ENCODE measurements at places on chromosomes 4 and X.

GRCh38 chr4:158322109-158322508 lies 111.8 kb downstream of the TMEM144 start:
- no peak for DNase-seq

GRCh38 chr4:123621072-123621705 lies 224.6 kb downstream of the SPRY1 start:
- no peak for DNase-seq

GRCh38 chrX:114675365-114675764 lies 91.5 kb downstream of the HTR2C start:
- DNase-seq: no peak

GRCh38 chr4:118783887-118784286 lies 52.0 kb downstream of the SEC24D start:
- DNase-seq: no peak

DNA sequence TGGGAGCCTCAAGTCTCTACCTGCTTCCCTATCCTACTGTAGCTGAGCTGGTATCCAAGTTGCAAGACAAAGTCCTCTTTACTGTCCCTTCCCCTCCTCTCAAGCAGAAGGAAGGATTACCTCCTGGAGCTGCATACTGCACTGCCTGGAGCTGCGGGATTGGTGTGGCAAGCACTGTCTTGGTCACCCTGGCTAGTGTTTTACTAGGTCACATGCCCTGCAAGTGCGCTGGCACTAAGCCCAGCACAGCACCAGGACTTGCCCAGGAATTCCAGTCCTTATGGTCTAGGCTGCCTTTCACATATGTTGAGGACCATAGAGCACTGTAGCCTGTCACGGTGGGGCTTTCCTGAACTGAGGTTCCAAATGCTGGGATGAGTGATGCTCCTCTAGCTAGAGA lies 227.3 kb upstream of the ZC4H2 start:
- DNase-seq: no peak

- no peak for DNase-seq
These were observed 176.8 kb downstream of the SCFD2 start for GRCh38 chr4:53189011-53189410.

- DNase-seq: no peak
These were observed 40.9 kb downstream of the SEPTIN11 start for GRCh38 chr4:76990288-76991080.

DNA sequence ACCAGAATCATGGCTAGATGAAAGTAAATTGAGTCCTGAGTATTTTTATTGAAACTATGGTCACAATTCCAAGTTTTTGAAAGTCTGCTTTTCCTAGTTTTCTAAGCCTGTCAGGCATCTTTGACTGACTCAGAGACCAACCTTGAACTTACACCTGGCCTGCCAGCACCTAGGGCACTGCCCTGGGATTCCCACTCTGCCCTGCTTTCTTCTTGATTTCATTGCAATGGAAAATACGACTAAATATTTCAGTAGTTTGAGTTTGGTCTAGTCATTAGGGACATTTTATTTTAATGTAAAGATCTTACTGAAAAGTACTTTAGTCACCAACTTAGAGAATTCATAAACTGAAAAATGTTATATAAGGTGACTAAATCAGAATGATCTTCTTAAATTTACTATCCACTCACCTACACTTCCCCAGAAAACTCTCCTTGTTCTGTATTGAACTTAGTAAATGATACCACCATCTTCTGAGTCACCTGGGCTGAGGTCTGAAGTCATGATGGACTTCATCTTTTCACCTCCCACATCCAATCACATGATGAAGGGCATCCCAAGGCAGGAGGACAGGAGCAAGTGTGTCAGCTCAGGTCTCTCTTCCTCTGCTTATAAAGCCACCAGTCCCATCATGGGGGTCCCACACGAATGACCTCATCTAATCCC lies 11.6 kb upstream of the PYURF start:
- DNase-seq: no peak

DNA sequence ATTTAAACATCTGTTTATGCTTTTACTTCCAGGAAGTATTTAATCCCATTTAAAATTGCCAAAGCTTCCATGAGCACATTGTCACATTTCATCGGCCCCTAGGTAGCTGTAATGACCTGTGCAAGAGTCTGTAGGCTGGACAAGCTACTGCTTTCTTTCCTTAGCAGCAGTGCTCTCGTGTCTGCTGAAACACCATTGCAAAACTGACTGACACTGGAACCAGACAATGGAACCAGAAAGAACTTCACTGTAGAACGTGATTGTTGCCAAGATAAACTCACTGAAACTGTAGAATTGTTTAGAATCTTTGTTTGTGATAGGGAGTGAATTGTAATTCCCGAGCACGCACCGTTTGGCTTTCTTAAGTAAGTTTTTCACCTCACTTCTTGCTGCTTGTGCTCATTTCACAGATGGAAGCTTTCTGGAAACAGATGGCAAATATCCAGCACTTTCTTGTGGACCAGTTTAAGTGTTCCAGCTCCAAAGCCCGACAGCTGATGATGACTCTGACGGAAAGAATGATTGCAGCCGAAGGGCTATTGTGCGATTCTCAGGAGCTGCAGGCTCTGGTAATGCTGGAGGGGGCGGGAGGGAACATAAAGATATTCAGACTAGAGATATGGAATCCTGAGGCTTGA lies 36.9 kb downstream of the EVC start:
- DNase-seq: no peak

- no peak for DNase-seq
These were observed 34.7 kb upstream of the NEUROG2 start for GRCh38 chr4:112550728-112551127.

DNA sequence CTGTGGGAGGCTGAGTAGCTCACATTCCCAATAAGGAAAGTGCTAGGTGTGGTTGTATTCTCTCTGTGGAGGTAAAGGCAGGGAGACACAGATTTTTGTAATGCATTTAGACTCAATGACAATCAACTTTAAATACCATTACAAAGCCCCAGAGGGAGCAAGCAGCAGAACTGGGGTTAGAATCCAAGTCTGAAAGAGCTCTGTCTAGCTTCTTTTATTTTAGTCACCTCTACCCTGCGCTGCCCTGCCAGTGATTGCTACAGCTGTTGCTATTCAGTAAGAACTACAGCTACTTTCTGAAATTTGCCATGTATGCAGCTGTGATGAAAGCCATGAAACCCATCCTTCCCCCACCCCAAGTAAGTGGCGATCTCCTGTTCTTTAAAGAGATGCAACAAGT lies 22.5 kb downstream of the SLC39A8 start:
- no peak for DNase-seq

DNA sequence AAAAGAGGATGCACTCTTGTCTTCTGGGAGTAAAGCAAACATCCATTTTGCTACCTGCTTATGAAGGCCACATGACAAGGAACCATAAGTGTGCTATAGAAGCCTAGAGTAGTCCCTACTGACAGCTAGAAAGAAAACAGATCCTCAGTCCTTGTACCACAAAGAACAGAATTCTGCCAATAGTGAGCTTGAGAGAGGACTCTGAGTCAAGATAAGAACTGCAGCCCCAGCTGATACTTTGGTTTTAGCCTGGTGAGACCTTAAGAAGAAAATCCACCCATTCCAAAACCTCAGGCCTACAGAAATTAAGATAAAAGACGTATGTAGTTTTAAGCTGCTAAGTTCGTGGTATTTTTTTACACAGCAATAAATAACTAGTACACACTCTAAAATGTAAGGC lies 914.6 kb downstream of the PCDH19 start:
- DNase-seq: no peak

GRCh38 chrX:1554469-1555210 lies 17.7 kb upstream of the P2RY8 start:
- no peak for DNase-seq

GRCh38 chr4:86587381-86588140 lies 6.6 kb upstream of the PTPN13 start:
- DNase-seq: no peak

- no peak for DNase-seq
These were observed 145.6 kb downstream of the RAP1GDS1 start for GRCh38 chr4:98406819-98407218.

GRCh38 chr4:11640584-11640983 lies 211.9 kb upstream of the HS3ST1 start:
- DNase-seq: no peak

DNA sequence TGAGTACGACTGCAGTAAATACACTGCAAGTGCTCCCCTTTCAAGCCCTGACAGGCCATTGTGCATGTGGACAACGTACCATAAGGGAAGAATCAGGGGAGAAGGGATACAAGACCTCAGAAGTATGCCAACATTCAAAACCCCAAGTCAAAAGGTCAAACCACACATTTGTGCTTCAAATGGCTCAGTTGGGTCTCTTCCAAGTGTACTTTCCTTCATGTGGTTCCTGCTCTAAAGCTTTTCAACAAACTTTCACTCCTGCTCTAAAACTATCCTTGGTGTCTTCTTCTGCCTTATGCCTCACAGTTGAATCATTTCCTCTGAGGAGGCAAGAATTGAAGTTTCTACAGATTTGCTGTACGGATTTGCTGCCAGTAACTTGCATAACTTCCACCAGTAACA lies 305.7 kb upstream of the SLIT2 start:
- DNase-seq: no peak

DNA sequence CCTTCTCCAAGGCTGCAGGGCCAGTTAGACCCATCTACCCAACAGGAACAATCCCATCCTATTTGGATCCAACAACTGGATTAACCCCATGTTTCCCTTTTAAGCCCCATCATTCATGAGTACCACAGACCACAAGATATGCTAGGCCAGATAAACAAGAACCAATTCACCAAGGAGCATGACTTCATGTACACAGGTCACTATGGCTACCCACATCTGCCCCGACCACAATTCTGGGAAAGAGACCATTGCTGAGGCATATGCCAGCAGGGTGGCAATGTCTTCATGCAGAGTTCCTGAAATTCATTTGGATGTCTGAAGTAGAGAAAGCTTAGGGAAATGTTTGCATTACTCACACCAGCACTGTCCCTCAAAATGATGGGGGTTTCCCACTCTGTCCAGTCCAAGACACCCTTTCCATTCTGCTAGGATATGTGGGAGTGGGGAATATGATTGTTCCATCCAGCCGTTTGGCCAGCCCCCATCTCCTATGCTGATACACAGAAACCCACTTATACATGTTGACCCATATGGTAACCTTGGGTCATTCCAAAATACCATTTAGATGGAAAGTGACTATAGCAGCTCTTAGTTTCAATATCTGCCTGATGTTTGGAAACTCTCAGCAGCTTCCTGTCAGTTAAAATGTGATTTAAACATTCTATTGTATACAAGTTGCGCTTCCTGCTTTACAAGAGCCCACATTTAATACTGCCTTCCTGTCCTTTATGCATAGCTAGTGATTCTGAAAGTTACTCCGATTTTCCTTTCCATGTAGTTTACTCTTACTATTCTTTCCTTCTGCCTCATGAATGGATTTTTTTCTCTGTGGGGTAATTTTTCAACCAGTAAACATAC lies 129.0 kb downstream of the AMMECR1 start:
- DNase-seq: no peak

- no peak for DNase-seq
These were observed 15.0 kb upstream of the MAML3 start for GRCh38 chr4:140168936-140169335.

DNA sequence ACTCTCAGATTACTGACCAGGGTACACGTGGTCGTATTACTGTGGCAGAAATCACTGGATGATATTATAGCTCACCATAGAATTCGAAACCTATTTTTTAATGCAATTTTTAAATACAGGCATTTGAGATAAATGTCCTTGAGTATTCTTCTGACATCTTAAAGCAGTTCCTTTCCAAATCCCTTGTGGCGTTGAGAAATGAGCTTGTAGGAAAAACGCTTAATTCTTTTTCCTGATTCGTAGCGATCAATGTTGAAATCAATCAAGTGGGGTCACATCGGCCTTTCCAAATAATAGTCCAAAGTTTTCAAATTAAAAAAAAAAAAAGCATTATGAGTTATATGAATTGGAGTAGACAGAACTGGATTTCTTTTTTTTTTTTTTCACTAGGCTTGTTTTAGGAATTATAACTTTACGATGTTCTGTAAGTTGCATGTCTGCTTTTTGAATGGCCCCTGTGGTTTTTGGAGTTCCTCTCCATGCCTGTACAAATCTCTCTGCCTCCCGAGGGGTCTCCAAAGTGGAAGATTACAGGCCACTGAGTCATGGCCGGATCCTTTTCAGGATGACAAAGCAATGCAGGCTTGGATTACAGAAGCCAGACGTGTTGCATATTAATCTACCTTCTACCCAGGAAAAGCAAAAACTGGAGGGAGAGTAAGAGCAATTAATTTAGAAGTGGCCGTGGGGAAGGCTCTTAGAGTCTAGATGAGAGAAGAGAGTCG lies 226.1 kb downstream of the SHOX start:
- no peak for DNase-seq

- no peak for DNase-seq
These were observed 472.5 kb downstream of the INPP4B start for GRCh38 chr4:142373610-142374009.

- DNase-seq: no peak
These were observed 80.7 kb downstream of the EVC start for GRCh38 chr4:5791654-5792053.

GRCh38 chr4:38075370-38076152 lies 115.4 kb downstream of the PTTG2 start:
- DNase-seq: no peak

DNA sequence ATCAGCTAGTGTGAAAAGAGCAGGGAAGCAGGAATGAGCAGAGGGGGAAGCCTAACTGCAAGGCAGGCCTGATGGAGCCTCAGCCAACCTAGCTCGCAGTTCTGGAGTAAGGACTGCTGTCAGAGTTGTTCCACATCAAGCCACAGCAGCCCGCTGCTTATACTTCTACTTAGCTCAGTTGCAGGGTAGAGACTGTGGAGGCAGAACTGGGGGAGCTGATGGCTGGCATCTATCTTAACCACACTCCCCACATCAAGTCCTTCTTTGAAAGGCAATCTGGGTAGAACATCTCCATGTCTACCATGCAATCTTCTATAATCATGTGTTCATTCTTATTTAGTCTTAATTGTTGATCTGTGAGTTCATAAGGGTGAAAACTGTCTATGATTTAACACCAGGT lies 46.1 kb downstream of the DDX60 start:
- no peak for DNase-seq

DNA sequence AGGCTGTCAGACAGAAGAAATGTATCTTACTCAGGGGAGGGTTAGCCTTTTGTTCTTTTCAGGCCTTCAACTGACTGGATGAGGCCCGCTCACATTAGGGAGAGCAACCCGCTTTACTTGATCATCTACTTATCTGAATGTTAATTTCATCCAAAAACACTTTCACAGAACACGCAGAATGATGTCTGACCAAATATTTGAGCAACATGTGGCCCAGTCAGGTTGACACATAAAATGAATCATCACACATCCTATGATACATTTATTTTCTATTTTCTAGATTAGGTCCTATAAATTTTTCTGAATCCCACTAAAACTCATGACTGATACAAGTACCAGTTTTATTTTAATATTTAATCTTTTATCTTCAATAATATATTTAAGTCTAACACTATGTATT lies 260.3 kb downstream of the IL15 start:
- DNase-seq: no peak

GRCh38 chrX:120625371-120625770 lies 4.5 kb downstream of the C1GALT1C1 start:
- DNase-seq: no peak

GRCh38 chrX:50700921-50701320 lies 113.1 kb downstream of the SHROOM4 start:
- no peak for DNase-seq
